ENCODE measurements at places on chromosomes 3 and 15.
A peak's percentile ranks its signal among the peaks of the same experiment; 100 is the strongest.

DNA sequence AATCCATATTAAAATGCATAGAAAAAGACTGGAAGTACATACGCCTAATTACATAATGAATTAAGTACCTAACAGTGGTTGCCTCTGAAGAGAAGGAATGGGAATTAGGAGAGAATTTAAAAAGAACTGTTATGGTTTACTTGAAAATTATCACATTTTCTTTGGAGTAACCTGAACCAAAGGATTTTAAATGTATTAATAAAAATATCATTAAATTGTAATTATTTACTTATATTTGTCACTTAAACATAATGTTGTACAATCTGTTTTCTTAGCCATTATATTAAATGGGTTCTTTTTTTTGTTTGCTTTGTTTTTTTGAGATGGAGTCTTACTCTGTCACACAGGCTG lies 114.2 kb upstream of the SLC7A14 start:
- no peak for DNase-seq

GRCh38 chr3:126745760-126746394 lies 41.8 kb downstream of the CHCHD6 start:
- no peak for DNase-seq

DNA sequence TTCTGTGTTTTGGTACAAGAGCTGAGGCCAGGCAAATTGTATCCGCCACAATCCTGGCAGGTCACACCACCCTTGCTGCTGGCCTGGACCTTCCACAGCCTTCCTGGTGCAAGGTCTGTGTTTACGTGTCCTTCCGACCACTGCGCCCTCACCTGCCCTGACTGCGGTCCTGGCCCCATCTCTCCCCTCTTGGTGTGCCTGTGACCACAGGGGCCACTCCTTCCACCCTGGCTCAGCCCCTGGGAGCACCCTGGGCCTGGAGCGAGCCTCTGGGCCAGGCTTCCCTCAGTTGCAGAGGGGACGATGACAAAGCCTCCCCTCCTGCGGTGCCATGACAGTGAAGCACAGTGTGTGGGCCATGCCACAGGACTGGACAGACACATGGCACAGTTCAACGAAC lies 104.5 kb downstream of the PLXNA1 start:
- no peak for DNase-seq

GRCh38 chr3:137110392-137110996 lies 152.7 kb downstream of the IL20RB start:
- DNase-seq: no peak

GRCh38 chr15:75928680-75929608 lies 25.3 kb downstream of the FBXO22 start:
- DNase-seq: peak; percentile 62

GRCh38 chr3:68912376-68912775 lies 20.0 kb downstream of the TAFA4 start:
- DNase-seq: no peak

GRCh38 chr15:66071921-66072295 lies 181.6 kb downstream of the MEGF11 start:
- DNase-seq: no peak

DNA sequence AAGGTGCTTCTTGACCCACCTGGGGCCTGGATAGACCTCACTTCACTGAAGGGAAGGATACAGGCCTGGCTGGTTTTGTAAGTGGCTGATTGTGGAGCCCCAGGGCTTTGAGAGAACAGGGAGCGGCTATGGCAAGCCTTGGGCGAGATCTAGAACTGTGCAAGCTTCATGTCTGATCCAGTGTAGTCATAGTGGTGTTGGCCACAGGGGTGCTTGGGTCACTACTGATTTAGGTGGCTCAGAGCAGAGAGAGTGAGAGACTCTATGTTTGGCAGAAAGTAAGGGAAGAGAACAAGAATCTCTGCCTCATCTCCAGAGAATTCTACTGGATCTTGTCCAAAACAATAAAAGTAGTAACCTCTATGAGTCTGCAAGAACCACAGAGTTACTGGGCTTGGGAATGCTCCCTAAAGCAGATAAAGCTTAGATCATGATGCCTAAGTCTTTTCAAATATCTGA lies 394.2 kb upstream of the EPHA3 start:
- no peak for DNase-seq

DNA sequence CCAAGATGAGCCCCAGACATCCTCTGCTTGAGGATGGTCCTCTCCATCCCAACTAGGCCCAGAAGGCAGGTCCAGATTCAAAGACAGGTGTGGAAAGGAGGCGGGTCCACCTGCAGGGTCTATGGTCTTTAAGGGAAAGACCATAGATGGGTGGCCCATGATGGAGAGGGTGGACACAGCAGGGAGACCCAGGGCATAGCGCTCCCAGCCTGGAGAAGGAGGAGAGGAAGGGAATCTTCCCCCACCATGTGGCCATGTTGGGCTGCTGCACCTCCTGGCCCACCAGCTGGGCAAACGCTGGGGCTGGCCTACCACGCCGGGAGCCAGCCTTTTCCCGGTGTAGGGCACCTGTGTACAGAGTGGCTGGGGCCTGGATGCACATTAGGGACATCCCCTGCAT lies 265.2 kb upstream of the TLE3 start:
- DNase-seq: peak; percentile 66

GRCh38 chr3:49020330-49021212 lies 1.4 kb upstream of the NDUFAF3 start:
- peak; percentile 42 for DNase-seq

GRCh38 chr3:37984596-37984995 lies 6.0 kb upstream of the VILL start:
- DNase-seq: no peak

DNA sequence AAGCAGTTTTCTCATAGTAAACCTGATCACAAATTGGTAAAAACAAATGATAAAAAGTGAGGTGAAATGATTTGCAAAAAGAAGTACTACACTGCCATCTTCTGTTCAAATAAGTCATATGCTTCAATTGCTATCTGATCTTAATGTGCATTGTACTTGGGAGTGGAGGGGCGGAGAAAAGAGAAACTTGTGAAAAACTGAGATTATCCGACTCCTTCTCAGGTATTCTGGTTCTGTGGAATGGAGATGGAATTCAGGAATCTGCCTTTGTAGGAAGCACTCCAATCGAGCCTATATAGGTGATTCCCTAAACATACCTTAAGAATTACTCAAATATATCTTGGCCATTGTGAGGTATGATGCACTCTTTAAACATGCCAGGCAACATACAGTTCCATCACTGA lies 180.6 kb downstream of the CHL1 start:
- no peak for DNase-seq

GRCh38 chr3:133695560-133696171 lies 33.9 kb upstream of the TOPBP1 start:
- DNase-seq: no peak

GRCh38 chr3:56379723-56380287 lies 88.5 kb downstream of the ERC2 start:
- no peak for DNase-seq

- DNase-seq: no peak
Observed at GRCh38 chr3:54262946-54263345, 140.6 kb downstream of the CACNA2D3 start.
